ENCODE measurements at places on chromosomes 3 and 15.

DNA sequence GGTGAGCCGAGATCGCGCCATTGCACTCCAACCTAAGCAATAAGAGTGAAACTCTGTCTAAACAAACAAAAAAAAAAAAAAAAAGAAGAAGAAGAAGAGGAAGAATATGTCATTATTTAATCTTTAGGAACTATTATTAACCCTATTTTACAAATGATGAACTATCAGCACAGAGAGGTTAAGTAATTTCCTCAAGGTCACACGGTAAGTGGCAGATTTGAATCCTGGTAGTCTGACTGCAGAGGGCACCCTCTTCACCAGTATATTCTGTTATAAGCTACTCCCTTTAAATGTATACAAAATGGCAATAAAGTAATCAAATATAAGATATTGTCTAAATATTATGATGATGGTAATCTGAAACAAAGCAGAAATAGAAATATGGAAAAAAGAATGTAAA lies 77.4 kb upstream of the HERC1 start:
- no peak for DNase-seq

GRCh38 chr3:72427624-72428023 lies 420.6 kb downstream of the SHQ1 start:
- DNase-seq = no peak

DNA sequence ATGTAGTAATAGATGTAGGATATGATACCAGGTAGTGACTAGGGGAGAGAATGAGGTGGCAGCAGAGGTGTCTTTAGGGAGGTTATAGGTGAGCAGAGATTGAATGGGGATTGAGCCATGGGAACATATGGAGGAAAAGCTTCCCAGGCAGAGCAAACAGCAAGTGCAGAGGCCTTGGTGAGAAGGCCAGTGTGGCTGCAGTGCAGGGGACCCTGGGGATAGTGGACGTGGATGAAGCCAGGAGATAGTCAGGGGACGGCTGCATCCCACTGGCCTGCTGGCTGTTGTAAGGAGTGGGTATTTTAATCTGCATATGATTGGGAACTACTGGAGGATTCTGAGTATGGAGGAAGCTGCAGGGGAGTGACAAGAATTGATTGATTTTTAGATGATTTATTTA lies 62.7 kb upstream of the TRAK1 start:
- no peak for DNase-seq

- no peak for DNase-seq
Observed at GRCh38 chr3:113565555-113565954, 33.2 kb downstream of the SIDT1 start.

DNA sequence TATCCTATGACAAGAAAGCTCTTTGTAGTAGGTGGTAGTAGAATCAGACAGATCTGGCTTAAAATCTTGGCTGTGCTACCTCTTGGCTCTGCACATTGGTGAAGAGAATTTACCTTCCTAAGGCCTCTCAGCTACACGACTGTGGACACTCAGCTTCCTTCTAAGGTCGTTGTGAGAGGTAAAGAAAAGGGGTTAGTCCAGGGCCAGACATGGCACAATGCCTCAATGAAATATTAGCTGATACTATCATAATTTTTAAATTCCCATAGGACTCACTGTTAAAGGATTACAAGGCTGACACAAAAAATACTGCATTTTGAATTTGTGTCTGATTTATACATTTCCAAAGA lies 80.4 kb downstream of the IGF1R start:
- DNase-seq = no peak

GRCh38 chr3:21672303-21672702 lies 78.7 kb downstream of the ZNF385D start:
- DNase-seq = no peak

GRCh38 chr3:141431411-141432378 lies 55.1 kb upstream of the RASA2 start:
- no peak for DNase-seq

DNA sequence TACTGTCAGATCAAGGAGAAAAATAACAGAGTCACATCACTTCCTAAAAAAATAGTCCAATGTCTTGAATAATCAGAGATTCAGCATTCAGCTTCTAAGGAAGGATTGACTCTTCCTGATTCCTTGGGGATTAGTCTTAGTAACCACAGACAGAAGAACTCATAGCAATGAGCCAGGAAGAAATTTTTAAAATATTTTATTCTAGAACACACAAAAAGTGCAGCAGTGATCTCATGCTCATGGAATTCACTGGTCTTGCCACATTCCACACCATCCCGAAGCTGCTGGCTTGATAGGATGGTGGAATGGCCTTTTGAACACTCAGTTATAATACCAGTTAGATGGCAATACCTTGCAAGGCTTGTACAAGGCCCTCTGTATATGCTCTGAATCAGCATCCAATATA lies 43.0 kb upstream of the ABI3BP start:
- no peak for DNase-seq

DNA sequence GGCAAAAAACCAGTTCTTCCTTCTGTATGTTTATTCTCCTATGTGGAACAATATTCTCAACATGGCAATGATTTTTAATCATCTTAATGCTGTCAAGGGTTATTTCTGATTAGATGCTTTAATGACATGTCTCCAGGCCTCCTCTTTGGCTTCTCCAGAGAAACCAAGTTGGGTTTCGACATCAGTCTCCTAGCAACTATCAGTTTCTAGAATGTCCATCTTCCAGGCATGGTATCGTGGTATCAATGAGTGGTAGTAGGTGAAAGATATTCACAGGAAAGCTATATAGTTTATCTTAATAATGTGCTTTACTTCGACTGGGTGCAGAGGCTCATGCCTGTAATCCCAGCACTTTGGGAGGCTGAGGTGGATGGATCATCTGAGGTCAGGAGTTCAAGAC lies 128.5 kb downstream of the C3orf70 start:
- no peak for DNase-seq

- no peak for DNase-seq
Observed at GRCh38 chr3:177602601-177603147, 405.4 kb upstream of the TBL1XR1 start.

- no peak for DNase-seq
Observed at GRCh38 chr3:80232760-80233159, 465.0 kb upstream of the ROBO1 start.

- DNase-seq = no peak
Observed at GRCh38 chr15:27770086-27770607, 329.0 kb downstream of the OCA2 start.

GRCh38 chr3:10339376-10339955 lies 18.6 kb upstream of the SEC13 start:
- DNase-seq = no peak

GRCh38 chr3:182886497-182886896 lies 93.2 kb downstream of the ATP11B start:
- DNase-seq = no peak

DNA sequence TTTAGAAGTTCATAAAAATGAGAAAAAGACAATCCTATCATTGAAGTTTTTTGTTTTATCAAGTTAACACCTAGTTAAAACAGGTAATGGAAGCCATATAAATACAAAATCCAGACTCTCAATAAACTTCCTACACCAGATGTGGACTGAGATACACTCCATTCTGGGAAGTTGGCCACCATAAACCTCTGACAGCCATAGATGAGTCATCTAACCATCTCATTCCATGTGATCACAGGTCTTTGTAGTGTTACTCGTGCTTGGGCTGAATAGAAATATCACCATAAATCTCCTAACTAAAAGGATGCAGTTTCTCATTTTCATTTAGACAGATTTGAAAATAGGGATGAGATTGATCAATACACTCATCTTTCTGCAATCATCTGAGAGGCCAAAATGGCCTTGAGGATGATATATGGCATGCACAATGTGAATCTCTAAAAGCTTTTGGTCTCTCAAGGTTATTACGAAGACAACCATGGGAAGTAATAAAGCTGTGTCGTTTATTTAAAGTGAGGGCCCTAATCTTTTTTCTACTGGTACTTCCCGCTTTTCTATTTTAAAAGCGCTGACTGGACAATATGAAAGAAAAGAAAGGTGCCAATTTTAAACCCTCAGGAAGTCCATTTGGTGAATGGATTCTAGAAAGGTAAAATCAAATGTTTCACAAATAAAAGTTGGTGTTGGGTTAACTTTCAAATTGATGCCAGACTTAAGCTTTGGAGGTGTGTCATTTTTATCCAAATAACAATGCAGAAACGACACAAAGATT lies 155.5 kb downstream of the POLR2M start:
- no peak for DNase-seq

DNA sequence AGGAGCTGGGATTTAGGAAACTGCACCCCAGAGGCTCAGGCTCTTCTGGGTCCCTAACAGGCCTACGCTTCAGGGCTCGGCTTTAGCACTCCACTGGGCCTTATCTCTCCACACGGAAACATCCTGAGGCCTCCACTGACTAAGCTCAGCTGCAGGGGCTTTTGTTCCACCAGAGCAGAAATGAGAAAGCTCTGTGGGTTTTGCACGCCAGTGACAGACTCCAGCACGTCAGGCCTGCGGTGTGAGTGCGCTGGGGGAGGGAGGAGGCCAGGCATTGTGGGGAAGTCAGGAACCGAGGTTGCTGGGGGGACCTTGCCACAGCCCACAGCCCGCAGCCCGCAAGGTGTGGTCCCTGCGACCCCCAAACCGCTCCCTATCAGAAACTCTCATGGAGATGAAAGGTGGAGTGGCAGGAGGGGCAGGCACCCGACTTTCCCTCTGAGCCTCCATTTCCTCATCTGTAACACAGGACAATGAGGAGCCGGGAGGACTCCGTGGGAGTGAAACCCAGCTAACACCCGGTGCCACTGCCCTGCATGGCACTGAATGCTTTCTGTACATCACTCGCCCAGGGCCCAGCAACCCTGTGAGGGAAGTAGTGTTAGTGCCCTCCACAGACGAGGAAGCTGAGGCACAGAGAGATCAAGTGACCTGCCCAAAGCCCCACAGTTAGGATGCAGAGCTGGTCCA lies 106.5 kb downstream of the TPRA1 start:
- no peak for DNase-seq

- no peak for DNase-seq
Observed at GRCh38 chr3:149180057-149180573, 41.5 kb downstream of the CP start.

- DNase-seq = no peak
Observed at GRCh38 chr3:39056151-39056550, 4.3 kb downstream of the WDR48 start.

- DNase-seq = no peak
Observed at GRCh38 chr15:100762913-100763834, 116.5 kb upstream of the ALDH1A3 start.

All from stimulated activated CD4-positive, alpha-beta T cell treated with anti-CD3 and anti-CD28 coated beads, Interleukin-15, amount 100 ng/mL, for 1 hour (primary cell).